ENCODE measurements at places on chromosomes 13 and 19.

GRCh38 chr13:111859354-111860230 lies 207.4 kb upstream of the SOX1 start:
- DNase-seq: no peak

DNA sequence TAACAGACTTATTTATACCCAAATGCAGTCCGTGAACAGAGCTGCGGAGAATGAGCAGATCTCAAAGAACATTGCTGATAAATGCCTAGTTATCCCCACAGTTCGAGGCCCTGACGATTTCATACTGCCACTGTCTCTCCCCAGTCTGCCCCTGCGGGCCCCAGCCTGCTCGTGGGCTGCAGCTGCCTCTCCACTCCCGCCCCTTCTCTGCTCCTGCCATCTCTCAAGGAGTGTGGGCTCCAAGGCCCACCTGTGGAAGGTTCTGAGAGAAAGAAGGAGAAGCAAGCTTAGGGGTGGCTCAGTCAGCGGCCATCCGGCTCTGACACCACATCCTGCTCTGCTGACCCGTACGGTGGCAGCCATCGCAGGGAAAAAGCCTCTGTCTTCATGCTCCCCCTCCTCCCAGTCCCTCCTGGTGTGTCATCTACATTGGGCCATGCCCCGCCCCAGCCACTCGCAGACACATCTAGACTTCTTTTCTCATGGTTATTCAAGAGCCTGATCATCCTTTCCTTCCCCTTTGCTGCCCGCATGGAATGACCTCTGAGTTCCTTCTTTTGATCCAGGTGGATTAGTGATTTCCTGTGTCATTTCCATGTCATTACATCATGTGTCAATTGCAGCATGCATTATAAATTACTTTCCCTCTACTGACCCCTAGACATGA lies 52.0 kb downstream of the EPS15L1 start:
- no peak for DNase-seq

GRCh38 chr13:54643863-54644262 lies 1615.2 kb downstream of the OLFM4 start:
- no peak for DNase-seq

DNA sequence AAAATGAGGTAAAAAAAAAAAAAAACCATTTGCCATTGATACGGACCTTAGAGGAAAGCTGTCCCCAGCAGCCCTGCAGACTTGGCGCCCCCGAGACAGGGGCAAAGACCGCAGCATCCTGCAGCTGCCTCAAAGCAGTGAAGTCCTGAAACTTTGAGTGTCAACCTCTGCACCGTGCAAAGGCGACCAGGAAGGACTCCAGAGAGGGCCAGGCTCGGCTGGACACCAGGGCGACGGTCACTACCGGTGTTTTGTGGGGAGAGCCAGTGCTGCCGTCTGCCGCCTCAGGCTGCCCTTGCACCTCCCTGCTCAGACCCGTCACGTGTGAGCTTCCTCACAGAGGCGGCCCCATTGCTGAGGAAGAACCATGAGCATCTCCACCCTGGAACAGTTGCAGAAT lies 146.7 kb upstream of the SPACA7 start:
- no peak for DNase-seq

DNA sequence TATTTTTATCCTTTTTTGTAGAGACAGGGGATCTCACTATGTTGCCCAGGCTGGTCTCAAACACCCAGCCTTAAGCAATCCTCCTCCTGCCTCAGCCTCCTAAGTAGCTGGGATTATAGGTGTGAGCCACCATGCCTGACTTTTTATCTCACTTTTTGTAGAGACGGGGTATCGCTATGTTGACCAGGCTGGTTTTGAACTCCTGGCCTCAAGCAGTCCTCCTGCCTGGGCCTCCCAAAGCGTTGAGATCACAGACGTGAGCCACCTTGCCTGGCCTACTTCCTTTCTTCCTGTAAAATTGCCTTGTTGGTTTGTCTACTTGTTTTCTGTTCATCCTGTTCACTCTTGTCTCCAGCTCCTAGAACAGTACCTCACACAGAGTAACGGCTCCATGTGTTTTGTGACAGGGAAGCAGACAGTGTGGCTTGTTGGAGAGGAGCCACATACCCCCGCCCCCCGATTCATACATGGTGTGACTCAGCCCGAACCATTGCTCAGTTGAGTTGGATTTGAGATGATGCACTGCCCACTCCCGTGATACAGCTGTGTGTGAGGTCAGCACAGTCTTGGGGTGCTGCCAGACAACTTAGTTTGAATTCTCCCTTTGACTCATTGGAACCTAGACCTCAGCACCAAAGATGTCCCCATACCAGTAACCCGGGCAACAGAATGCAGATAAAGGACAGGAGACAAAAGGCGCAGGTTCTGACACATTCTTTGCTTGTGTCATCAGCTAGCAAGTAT lies 34.2 kb downstream of the GPR42 start:
- DNase-seq: peak; percentile 91

DNA sequence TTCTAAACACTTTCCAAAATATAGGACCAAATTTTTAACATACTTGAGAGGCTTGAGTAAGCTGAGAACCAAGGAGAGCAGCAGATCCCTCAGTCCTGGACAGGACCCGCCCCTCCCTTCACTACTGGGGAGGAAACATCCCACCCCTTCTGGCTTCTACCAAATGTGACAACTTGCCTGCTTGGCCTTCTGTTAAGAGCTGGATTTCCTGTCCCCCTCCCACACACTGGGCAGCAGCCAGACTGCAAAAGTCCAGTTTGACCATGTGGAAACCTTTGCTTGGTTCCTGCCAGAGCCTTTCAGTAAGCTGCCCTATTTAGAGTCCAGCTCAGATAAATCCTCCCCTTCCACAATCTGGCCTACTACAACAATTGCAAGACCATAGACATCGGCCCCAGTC lies 84.3 kb downstream of the FGF14 start:
- no peak for DNase-seq

GRCh38 chr13:43804461-43805070 lies 17.8 kb upstream of the ENOX1 start:
- peak; percentile 72 for DNase-seq

DNA sequence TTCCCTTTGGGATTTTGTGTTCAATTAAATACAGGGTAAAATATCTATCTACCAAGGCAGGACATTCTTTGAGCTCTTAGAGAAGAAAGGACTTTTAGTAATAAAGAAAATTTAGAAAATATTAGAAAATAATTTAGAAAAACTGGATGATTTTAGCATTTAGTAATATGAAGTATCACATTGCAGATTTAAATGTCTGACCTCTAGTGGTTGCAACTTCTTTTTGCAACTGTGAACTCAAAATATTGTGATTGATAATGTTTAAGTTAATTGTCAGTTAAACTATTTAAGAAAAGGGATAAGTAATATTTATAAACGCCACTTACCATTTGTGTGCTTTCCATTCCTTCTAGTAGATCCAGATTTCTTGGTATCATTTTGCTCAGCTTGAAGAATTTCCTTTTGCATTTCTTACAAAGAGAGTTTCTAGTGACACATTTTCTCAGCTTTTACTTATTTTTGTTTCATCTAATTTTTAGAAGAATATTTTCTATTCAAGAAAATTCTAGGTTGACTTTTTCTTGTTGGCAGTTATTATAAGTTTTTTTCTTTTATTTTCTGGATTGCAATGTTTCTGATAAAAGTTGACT lies 10.3 kb upstream of the POSTN start:
- DNase-seq: peak; percentile 16

DNA sequence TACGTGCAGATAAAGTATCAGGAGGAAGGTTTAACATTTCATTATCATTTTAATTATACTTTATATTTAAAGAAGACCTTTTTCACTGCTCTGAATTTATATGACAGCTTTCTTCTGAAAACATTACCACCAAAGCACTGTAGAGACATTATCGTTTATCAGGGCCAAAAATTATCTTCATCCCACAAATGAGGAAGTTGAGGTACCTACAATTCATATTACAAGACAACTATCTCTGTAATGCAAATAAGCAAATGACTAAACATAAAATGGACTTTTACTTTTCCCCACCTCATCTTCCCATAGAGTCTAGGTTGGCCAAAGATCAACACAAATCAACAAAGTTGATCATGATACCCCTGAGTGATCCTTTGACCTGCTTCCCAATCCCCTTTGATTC lies 30.9 kb upstream of the SMAD9 start:
- no peak for DNase-seq

- DNase-seq: no peak
Measured at GRCh38 chr13:25180775-25181537, 8.9 kb upstream of the AMER2 start.

DNA sequence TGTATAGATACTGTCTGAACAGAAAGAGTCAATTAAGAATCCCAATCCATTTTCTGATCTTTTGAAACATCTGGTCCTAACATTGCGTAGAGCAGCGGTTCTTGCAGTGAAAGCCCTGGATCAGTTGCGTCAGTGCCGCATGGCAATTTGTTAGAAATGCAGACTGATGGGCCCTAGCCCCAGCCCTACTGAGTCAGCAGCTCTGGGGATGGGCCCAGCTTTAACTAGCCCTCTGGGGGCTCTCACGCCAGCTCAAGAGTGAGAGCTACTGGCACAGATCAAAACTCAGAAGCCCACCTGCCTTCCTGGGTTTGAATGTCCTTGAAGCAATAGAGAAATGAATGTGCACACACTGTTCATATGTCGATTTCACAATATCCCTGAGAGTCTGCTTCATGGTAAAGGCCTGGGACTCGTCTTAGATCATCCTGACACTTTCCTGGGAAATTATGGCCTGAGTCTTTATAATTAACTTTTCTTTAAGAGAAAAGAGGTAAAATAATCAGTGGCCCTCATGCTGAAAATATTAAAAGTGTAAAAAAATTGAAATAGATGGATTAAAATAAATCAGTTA lies 206.8 kb upstream of the TMTC4 start:
- no peak for DNase-seq

GRCh38 chr13:38686577-38687245 lies at the start of gene FREM2:
TSS of gene FREM2 (plus strand) at chr13:38687077. CDS start at chr13:38687345, 268 bp downstream.
- peak; percentile 76 for DNase-seq

DNA sequence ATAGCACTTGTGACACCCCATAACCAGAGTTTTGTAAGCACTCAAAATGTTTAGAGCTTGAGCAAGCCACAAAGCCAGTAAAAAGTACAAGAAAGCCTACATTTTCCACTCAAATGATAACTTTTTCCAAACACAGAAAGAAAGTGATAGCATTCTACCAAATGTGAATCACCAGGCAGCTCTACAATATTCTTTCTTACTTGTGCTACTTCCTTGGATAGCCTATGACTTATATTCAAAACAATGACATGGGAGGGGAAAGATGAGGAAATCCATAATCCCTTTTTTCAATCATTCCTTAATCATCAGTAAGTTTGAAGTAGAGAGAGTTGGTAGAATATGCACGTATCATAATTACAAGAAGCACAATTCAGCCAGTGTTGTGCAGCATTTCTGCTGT lies 650.8 kb upstream of the PCDH9 start:
- DNase-seq: peak; percentile 77

DNA sequence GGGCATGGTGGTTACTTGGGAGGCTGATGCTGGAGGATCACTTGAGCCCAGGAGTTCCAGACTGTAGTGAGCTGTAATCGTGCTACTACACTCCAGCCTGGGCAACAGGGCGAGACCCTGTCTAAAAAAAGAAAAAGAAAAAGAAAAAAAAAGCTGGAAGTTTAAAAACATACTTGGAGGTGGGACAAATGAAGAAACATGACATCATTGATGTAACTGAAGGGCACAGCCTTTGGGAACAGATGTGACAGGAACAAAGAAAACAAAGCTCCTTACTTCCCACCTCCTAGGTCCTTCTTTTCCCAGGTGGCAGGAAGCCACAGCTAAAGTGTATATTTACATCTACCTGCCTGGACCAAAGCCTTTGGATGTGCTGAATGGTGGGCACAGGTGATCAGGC lies 1.9 kb downstream of the PEX11G start:
- no peak for DNase-seq

- peak; percentile 67 for DNase-seq
Measured at GRCh38 chr19:3387645-3388589, 21.5 kb downstream of the NFIC start.

- no peak for DNase-seq
Measured at GRCh38 chr13:32905864-32906180, 110.4 kb upstream of the KL start.

DNA sequence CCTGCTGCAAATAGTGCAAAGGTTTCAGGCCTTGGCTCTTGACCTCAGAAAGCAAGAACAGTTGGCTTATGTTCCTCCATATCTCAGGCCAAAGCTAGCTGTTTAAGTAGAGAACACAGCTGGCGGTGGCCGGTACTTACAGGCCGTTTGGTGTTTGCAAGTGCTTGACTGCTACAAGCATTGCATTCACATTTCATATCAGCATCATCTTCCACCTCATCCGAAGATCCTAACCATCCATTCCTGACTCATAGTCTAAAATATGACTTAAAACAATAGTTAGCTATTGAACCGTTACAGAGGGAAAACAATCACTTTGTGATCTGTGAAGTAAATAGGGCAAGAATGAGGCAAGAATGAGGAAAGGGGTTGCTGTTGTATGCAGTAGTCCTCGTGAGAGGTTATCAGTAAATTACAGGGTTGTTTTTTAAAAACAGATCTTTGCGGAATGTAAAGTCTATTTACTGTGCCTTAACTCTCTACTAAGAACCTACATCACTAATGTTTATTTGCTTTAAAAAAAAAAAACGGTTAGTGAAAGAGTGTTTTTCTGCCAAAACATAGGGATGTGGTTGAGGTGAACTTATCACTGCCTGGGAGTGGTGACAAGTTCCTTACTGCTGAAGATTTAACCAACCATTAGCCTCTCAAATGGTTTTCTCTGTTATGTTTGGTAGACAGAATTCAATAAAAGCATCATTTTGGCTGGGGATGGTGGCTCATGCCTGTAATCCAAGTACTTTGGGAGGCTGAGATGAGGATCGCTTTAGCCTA lies 21.6 kb upstream of the WDR88 start:
- DNase-seq: no peak

GRCh38 chr13:62094932-62095331 lies 679.3 kb upstream of the PCDH20 start:
- DNase-seq: no peak

DNA sequence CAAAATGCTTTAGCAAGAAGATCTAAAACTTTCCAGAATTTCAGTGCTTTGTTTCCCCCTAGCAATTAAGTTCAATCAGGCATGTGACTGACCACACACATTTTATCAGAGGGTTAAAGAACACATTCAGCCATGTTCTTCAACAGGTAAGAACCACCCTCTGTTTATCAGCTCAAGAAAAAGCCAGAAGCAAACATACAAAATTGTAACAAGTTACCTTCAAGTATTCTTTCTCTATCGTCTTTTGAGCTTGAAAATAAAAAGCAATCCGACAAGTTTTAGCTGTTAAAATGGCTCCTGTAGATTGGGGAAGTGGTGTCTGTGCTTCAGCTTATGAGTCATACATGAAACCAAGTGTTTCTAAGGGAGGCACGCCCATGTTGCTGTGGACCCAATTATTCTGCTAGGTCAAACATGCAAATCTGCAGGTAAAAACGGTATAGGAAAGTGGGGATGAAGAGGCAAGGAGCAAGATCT lies at the start of gene ELF1:
ELF1 (minus strand) TSS at position 306 of the 477 bp plus-strand sequence. CDS start 37,262 bp downstream, outside the sequence.
- DNase-seq: peak; percentile 94

GRCh38 chr19:15479391-15480345 lies at the start of gene PGLYRP2:
TSS of gene PGLYRP2 (minus strand) at chr19:15479501. CDS start at chr19:15479371, 130 bp downstream.
- DNase-seq: peak; percentile 30

- DNase-seq: peak; percentile 7
Measured at GRCh38 chr13:82713687-82714405, 1168.4 kb downstream of the SLITRK1 start.

- no peak for DNase-seq
Measured at GRCh38 chr13:103097366-103097928, 31.2 kb upstream of the SLC10A2 start.

GRCh38 chr13:36848199-36848982 lies 29.4 kb downstream of the RFXAP start:
- peak; percentile 27 for DNase-seq
